ENCODE measurements at places on chromosomes 2 and 18.

GRCh38 chr2:122019724-122020123 is 264.3 kb downstream of the TSN start:
- DNase-seq, result no peak

DNA sequence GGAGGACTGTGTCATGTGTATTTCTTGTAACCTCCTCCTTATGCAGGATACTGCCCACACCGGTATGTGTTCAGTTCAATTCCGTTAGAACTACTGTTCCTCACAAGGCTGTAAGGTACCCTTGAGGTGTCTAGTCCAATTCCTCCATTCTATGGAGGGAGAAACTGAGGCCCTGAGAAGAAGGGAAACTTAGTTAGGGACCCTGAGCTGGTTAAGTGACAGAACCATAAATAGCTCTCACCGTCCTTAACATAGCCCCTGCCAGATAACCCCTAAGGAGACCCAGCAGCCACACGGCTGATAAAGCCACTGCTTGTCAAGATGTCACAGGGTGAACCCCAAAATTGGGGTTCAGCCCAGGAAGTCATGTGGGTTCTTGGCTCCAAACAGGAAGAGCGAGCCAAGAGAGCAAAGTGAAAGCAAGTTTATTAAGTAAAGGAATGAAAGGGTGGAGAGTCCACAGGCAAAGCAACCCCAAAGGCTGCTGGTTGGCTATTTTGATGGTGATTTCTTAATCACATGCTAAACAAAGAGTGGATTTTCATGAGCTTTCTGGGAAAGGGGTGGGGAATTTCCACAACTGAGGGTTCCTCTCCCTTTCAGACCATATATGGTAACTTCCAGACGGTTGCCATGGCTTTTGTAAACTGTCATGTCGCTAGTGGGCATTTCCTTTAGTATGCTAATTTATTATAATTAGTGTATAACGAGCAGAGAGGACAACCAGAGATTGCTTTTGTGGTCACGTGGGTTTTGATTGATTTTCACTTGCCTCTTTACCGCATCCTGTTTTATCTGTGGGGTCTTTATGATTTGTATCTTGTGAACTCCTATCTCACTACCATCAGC is 83.4 kb upstream of the RTN4 start:
- peak; percentile 54 for DNase-seq

DNA sequence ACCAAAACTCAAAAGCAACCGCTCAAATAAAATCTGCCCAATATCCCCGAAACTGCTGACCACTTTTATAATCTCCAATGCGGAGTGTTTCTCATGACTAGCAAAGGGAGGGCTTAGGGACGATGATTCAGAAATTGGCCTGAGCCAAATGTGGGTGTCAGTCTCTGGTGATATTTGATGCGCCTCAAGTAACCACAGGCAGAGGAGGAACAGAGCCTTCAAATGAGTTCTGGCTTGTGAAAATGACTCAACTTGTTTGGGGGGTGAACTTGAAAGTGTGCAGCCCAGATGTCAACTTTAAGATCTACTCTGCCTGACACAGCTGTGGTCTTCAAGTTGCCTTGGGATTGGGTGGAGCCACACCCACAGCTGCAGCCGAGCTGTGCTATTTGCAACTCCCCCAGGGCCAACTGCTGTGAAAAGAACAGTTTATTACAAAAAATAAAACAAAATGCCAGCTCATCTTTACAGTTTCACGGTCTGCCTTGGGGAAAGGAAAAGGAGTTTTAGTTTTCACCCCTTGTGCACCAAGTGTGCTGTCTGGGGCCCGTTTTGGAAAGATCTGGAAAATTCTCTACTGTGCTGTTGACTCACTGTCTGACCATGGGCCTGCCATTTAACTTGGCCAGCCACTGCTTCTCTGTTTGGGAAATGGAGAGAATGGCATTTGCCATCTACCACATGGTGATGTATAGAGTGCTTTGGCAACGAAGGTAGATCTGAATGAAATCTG is 222.1 kb downstream of the MTX2 start:
- peak; percentile 31 for DNase-seq

DNA sequence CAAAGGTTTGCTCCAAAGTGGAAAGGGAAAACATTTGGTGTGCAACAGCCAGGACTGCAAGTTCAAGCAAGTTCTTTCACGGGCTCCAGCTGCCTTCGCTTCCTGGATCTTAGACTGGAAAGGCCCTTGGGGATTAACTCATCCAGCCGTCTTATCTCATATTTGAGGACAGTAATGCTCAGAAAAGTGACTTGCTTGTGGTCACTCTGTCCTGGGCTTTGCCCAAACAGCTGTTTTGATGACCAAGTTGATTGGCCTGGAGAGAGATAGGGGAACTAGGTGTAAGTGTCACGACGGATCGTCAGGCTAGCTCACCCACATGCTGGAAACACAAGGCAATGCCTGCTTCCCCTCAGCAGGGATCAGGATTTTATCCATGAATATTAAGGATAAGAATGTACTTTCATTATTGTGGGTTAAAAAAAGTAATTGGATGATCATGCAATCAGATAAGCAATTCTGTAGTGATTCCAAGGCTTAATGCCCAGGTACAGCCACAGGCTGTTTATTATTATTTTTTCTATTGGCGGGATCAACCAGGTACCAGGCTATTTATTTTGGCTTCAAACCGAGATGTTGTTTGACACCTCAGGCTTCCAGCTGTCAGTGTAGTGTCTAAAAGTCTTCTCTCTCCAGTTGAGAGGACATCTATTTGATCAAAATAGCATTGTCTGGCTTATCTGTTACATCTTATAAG is 162.5 kb upstream of the EPAS1 start:
- no peak for DNase-seq

DNA sequence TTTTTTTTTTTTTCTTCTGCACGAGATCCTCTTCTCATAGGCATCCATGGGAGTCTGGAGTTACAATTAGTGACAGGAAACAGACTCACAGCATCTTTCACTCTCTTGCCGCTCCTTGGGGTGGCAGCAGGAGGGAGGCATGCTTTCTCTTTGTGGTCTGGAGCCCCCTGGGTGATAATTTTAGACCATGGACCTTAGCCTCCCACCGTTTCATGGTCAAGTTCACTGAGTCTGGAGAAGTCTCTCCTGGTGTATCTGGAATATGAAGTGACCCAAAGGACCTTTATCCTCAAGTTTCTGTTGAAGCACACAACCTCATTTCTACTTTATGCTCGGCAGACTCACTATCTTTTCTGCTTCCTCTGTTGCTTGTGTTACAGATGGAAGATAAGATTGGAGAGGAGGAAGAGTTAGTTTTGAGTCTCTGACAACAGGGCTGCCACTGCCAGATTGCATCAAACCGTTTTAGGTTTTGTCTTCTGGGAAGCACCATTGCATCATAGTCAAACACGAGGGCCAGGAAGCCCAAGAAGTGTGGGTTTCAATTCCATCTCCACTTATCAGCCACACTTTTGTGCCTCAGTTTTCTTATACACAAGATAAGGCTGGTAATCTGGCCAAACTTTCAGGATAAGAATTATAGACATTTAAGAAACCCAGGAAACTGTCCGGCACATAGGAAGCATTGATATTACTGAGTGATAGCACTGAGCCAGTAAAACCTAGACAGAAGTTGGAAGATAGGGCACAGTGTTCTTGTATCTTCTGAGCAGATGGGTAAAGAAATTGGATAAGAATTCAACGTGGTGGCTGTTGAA is 62.3 kb downstream of the ADCYAP1 start:
- DNase-seq, result no peak

GRCh38 chr2:174158003-174158402 is 90.3 kb downstream of the OLA1 start:
- DNase-seq, result peak; percentile 16

GRCh38 chr18:63301434-63301833 is 18.1 kb downstream of the BCL2 start:
- DNase-seq, result no peak

DNA sequence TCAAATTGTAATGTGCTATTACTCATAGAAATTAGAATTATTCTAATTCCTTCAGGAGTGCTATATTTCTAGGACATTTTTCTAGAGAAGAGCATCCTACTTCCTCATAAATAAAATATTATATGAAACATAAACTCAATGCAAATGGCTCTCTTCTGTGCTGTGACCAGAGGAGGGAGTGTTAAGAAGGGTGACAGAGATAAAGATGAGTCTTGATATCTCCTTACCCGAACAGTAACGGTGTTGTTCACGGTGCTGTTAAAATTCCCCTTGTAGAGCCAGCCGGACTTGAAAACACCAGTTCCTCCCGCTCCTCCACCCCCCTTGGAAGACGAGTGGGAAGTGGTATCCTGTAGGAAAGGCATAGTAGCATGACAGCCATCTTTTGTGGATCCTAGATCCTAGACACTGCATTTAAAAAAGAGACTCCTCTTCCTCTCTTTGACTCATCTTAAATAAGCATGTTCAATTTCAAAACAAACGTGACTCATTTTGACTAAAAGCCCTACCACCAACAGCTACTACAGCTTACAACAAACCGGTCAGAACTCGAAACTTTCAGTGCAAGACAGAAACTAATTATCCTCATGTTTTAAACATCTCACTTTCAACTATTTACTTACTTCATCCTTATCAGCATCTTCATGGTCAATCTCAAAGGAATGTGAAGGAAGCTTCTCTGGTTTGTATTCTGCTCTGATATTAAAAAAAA is 156.3 kb downstream of the DOCK10 start:
- DNase-seq, result no peak

GRCh38 chr2:185291035-185291647 is 447.5 kb upstream of the FSIP2 start:
- no peak for DNase-seq

DNA sequence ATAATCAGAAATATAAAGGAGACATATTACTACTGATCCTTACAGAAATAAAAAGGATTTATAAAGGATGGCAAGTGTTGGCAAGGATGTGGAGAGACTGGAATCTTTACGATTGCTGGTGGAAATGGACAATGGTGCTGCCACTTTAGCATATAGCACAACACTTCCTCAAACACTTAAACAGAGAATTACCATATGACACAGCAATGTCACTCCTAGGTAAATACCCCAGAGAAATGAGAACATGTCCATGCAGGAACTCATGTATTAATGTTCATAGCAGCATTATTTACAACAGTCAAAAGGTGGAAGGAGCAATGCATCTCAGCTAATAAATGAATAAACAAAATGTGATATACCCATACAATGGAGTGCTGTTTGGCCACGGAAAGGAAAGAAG is 137.5 kb downstream of the NDUFA10 start:
- DNase-seq, result no peak

DNA sequence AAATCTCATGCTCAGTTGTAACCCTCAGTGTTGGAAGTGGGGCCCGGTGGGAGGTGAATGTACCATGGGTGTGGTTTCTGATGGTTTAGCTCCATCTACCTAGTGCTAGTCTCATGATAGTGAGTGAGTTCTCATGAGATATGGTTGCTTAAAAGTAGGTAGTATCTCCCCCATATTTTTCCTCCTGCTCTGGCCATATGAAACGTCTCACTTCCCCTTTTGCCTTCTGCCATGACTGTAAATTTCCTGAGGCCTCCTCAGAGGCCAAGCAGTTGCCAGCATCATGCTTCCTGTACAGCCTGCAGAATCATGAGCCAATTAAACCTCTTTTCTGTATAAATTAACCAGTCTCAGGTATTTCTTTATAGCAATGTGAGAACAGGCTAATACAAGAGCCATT is 62.8 kb upstream of the RNF152 start:
- no peak for DNase-seq

DNA sequence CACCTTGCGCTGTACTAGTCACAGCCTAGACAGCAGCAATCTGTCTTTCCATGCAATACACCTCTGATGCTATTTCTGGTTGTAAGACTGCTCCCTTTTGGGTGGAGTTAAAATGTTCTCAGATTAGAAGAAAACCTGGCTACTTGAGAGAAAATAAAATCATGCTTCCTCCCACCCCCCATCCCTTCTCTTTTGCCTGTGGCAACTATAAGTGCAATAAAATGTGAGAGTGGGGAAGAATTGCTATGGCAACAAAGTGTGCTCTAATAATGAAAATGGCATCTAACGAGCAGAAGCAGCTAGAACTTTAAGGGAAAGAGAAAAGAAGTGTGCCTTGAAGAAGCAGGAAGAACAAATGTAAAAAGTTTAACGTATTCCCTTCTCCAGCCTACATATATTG is 464.2 kb upstream of the FSHR start:
- no peak for DNase-seq

- no peak for DNase-seq
Measured at GRCh38 chr2:162159446-162159845, 7.4 kb upstream of the GCG start.

DNA sequence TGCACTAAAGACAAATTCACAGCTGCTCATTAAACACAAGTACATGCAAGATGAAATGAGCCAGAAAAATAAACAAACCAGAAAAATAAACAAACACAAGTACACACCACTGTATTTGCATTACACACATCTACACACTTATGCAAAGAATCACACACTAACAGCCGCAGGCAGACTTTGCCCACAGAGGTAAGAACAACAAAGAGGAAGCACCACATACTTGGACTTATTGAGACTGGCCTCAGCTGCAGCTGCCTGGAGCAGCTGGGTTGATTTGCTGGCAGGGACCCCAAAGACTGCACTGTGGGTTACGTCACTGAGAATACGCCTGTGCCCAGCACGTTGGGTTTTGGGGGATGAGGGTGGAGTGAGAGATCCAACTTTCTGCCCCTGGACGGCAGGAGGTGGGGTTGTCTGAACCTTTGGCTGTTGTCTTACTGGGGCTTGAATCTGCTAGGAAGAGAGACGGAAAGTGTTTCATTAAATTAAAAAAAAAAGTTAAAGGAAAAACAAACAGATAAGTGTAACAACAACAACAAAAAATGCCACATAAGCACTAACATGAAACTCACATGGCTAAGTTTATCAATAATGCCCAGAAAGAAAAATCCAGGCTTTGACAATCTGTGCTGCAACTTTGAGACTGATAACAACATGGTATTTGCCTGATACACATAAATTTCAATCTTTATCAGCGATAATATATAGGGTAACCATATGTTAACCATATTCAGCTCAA is 71.9 kb upstream of the NFU1 start:
- no peak for DNase-seq

GRCh38 chr2:20618886-20619521 is 31.9 kb downstream of the HS1BP3 start:
- DNase-seq, result no peak

DNA sequence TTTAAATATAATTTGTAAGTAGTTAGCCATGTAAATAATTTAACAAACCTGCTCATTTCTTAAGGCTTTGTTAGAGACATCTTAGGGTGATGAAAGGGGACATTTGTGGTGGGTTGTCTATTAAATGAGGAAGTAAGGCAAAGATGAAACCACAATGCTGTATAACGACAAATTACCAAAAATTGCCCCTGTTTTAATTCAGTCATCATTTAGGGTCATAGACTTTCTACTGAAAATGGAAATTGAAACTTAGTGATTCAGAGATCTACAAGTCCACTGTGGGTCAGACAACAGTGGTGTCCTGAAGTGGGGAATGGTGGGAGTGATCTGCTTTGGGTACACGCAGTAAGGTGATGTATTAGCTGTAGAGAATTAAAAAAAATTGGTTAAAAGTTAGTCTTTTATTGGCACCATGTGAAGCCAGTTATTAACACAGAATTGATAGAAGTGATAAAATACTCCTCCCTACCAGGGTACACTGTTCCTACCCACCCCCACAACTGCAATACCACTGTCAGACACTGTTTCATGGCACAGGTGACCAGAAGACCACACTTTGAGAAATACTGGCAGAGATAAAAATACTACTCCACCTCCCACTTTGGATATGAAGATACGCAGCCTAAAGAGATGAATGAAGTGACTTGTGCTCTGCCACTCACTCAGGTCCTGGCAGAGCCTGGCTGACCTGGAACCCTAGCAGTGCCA is 13.4 kb downstream of the CERS6 start:
- no peak for DNase-seq

Measured in immature natural killer cell (primary cell).